ENCODE measurements at places on chromosomes 13 and 19. TPM values are rescaled to one million over a fixed set of nuclear protein-coding genes. Genes with fewer than 3 reads are reported as not detected.

Gene RDH8
- polyA plus RNA-seq: not detected

Gene ACP5
- polyA plus RNA-seq: 8.8 TPM

GRCh38 chr19:16285769-16286498 lies 38.7 kb upstream of the KLF2 start:
- DNase-seq: no peak

DNA sequence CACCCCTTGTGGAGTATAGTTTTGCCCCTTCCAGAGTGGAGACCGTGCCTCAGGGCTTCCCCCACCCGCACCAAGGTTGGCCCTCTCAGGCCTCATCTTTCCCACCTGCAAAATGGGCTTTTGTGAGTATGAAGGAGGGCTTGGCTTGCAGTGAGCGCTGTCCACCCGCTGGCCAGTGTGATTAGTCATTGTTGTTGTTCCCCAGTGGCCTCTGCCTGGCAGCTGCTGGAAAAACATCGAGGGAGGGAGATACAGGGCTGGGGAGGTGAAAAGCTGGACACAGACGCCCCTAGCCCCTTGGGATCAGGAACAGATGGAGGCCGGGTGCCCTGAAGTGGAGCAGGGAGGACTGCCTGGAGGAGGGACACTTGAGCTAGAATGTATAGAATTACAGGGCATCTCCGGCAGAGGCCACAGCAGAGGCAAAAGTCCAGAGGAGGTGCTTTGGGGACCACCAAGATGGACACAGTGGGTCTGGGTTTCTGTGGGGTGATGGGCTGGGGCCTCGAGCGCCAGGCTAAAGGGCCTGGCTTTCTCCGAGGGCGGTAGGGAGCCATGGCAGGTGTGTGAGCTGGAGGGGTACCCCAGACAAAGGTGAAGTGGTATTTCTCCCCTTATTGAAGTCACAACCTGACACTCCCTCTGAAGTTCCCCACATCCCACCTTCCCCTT lies 3.9 kb upstream of the IL12RB1 start:
- no peak for DNase-seq

Gene LNX2
- 11.7 TPM for polyA plus RNA-seq

Gene CACNG7
- 0.47 TPM for polyA plus RNA-seq

Gene DCT
- polyA plus RNA-seq: 0.31 TPM

GRCh38 chr13:49225223-49226042 lies 5.3 kb downstream of the MLNR start:
- no peak for DNase-seq

Gene CYP2F1
- not detected for polyA plus RNA-seq

GRCh38 chr19:1471010-1471514 lies 8.0 kb downstream of the C19orf25 start:
- DNase-seq: no peak

- DNase-seq: no peak
Observed at GRCh38 chr19:33100894-33101644, 20.1 kb downstream of the GPATCH1 start.

- no peak for DNase-seq
Observed at GRCh38 chr13:59330764-59331163, 833.0 kb downstream of the DIAPH3 start.

Gene GRIN3B
- 0.89 TPM for polyA plus RNA-seq

DNA sequence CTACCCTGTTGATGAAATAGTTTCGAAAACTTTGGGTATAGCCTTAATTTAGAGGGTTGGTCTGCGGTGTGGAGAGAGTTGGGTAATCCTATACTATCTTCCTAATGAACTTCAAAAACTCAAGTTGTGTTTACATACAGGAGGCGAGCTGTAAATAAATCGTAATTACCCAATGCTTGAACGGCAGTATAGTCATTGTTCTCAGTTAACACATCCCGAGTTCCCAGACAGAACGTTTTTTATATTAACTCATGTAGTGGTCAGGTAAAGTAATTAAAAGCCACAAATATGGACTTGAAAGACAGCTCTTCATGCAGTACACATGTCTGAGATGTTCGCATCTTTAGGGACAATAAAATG lies 1.5 kb downstream of the PDS5B start:
- DNase-seq: no peak

GRCh38 chr13:110195547-110196485 lies 111.1 kb downstream of the COL4A1 start:
- DNase-seq: no peak

DNA sequence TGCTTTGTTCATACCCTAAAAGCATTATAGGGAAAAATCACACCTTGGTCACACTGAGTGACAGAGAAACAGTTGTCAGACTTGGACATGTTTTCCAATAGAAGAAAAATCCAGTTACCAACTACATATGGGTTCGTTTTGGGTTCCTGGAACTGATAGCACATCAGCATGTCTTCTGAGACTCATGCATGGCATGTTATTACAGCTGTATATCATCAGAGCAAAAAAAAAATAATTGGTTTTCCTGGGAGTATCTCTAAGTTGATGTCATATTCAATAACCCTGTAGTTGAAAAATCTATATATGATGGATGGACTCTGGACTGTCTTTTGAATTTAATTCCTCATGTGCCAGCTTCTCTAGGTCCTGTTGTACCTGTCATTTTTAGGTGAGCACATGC lies 211.6 kb downstream of the DNAJC15 start:
- DNase-seq: no peak

DNA sequence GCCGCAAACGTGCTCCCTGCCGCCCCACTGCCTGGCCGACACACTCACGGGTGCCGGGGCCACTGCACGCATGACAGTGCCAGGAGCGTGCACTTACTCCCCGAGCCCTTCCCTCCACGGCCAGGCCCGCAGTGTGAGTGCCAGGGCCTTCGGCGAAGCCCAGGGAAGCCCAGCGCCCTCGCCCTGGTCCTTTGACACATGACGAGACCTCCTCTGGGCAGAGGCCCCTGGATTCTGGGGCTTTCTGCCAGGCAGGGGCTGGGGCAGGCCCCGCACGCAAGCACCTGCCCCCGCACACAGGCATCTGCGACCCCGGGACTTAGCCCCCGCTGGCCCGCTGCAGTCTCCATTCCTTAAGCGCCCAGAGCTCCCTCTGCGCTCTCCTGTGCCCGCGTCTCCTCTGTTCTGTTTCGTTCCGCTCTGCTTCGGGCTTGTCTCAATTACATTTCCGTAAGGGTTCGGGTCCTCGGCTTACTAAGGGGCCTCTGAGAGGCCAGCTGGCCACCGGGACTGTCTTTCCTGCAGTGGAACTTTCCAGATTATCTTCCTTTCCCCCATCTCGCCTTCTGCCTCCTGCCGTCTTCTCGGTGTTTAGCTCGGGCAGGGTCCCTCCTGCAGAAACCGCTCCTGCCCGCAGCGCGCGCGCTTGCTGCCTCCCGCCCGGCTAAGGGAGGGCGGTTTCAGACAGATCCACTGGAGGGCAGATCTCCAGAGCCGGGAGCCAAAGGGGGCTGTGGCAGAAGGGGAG lies 98.8 kb downstream of the ING1 start:
- no peak for DNase-seq

- no peak for DNase-seq
Observed at GRCh38 chr13:105502193-105502592, 1033.3 kb downstream of the EFNB2 start.

DNA sequence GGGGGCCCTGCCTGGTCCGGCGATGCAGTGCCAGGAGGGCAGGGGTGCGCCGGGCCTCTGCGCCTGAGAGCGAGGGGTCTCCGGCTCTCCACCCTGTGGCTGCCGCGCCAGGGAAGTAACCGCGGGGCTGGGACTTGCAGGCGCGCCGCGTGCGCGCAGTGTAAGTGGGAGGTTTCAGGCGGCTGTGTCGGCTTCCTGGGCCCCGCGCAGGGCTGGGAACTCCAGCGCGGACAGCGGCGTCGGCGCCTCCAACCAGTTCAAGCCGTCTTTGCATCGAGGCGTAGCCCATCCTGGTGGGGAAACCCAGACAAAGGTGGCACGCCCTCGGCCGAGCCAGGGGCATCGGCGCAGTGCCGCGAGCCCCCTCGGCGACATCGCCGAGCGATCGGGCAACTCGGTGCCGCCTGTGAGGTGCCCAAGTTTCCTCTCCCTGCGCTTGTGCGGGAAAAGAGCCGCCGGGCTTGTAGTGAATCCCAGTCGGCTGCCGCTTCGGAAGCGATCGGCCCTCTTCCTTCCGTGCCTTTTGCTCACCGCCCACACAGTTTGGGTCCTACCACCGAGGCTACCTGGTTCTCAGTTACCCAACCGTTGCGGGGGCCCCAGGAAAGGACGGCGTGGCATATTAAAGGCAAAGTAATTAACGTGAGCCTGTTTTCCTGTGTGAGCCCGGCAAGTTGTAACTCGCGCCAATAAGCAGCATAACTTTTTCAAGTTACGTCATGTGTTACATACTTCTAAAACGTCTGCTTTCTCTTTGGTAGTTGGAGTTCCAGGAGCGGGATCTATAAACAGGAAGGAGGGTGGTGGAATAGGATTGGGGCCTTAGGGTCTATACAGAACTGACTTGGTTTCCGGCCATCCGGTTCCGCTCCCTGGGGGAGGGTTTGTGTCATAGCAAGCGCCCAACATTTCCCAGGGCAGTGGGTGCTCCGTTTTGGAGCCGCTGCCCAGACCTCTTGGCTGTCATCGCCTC lies 1.2 kb downstream of the LRCH1 start:
- no peak for DNase-seq

GRCh38 chr19:14148751-14149410 lies 12.5 kb upstream of the ASF1B start:
- no peak for DNase-seq

Gene ZNF90
- polyA plus RNA-seq: 20.4 TPM

DNA sequence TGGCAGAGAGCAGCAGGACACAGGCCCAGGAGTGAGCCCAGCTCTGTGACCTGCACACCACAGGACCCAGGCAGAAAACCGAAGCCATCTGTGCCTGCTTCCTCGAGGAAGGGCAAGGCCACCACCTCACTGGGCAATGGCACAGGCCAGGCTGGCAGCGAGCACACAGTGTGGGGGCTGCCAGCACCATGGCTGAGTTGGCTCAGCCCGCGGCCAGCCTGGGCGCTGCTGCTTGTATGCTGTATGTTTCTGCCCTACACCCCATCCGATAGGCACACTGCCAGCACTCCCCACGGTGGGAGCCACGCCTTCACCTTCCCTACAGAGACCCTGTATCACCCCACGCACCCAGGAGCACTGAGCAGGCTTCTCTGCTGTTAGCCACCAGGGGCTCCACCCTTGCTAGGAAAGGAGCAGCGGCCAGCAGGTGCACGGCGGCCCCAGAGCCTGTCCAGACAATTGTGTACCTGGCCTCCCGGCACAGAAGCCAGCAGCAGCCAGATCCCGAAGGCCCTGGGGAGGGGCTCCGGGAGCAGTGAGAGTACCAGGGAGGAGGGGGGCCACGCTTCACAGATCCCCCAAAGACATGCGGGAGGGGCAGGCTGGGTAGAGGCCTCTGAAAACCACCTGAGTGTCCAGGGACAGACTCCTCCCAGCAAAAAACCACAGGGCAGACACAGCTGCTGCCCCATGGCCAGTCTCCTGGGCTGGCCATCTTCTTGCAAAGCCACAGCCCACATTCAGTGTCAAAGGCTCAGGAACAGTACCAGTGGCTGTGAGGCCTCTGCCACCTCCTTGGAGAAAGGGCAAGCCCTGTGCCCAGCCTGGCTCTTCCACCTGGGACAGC lies 56.1 kb downstream of the MLLT1 start:
- DNase-seq: no peak

GRCh38 chr19:1618157-1619093 lies 13.2 kb upstream of the UQCR11 start:
- no peak for DNase-seq

Gene ZNF829
- polyA plus RNA-seq: 6.5 TPM

DNA sequence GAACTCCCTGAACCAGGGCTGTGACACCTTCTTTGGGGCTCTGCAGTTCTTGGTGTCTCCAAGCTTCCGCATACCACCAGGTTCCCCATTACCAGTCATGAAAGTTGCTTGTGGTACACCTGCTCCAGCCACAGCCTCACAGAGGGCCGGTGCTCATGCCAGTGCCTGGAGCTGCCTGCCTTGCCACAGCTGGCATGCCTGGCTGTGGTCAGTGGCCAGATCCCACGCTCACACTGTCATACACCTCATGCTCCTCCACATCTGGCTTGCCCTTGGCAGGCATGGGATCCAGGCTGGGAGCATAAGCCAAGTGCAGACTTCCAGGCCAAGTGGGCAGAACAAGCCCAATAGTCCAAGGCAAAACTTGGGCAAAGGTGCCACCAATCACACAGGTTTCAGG lies 1054.9 kb downstream of the SLITRK5 start:
- no peak for DNase-seq

Gene LILRA2
- 2.2 TPM for polyA plus RNA-seq

- no peak for DNase-seq
Observed at GRCh38 chr13:77470986-77471385, 64.5 kb upstream of the SCEL start.

- no peak for DNase-seq
Observed at GRCh38 chr13:44934724-44935123, 54.5 kb downstream of the NUFIP1 start.

Gene ZIK1
- 21.4 TPM for polyA plus RNA-seq

- no peak for DNase-seq
Observed at GRCh38 chr13:84029396-84029795, 147.1 kb upstream of the SLITRK1 start.

Gene NKG7
- polyA plus RNA-seq: 0.86 TPM

DNA sequence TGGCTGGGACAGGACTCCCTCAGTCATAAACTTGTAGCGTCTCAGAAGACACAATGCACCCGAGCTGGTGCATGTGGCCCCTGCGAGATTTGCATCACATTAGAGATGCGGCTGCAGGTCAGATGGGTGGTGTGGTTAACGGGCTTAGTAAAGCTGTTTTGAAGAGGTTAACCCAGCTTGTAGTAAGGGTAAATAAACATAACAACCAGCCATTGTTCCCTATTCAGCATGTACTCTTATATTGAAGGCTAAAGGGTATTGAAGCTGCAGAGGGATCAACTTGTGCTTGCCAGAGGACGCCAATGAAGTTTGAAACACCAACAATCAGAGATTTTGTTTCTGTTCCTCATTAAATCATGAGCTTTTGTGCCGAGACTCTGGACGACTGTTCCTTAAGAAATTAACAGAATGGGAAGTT lies 79.4 kb downstream of the ZIC5 start:
- no peak for DNase-seq

DNA sequence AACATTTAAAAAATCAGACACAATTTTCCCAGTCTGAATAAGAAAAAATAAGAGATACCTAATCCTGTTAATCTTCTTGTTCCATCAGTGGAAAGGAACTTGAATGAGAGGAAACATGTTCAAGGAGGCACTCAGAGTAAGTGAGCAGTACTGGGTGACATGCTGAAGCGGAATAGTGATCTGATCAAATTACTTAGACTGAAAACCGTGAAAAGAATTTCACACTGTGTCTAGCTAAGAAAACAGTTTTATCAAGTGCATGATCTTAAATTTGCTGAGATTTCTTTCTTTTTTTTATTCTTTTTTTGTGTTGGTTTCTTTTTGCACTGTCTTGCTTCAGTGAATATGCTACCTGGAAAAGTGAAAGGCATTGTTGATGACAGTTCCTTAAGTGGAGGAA lies 249.5 kb upstream of the SLC10A2 start:
- DNase-seq: peak; percentile 3

- DNase-seq: no peak
Observed at GRCh38 chr19:3061182-3062161, 823 bp downstream of the TLE5 start.

Gene UBE2M
- 95.5 TPM for polyA plus RNA-seq

- no peak for DNase-seq
Observed at GRCh38 chr13:98390086-98390715, 186.7 kb downstream of the STK24 start.

Gene KLK3
- 0.88 TPM for polyA plus RNA-seq

GRCh38 chr19:50376166-50377050 lies at the start of gene NR1H2:
Gene NR1H2 (plus strand): TSS chr19:50376457. CDS start chr19:50377606, 1,149 bp downstream.
- DNase-seq: peak; percentile 87
